ENCODE measurements at places on chromosomes 6 and 20.
A peak's percentile ranks its signal among the peaks of the same experiment; 100 is the strongest.

DNA sequence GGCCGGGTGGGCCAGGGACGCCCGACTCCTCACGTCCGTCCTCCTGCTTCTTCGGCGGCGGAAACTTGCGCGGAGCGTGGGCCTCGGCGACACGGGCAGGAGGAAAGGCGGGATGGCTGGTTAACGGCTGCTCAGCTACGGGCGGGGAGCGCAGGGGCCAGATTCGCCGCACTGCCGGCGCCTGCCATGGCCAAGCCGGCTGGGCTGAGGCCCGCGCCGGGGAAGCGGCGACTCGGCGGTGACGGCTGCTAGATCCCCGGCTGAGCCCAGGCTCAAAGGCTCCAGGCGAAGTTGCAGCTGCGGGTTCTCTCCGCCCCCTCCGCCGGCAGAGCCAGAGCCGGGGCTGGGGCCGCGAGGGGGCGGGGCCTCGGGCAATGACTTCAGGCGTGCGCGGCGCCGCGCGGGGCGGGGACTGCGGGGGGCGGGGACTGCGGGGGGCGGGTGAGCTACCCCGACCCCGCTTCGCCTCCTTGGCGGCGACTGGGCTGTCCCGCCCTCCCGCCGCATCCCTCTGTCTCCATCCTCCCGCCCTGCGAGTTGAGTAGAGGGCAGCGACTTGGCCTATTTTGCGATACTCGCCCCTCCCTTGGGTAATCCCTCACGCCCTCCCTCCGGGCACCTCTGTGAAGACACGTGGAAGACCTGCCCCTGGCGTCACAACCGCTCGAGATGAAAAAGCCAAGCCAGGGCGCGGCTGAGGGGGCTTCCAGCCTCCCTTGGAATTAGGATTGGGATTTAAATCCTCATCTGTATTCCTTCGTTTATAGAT, at the start of gene CEP85L:
Gene CEP85L (minus strand): TSS at position 310 of the 769 bp plus-strand sequence. CDS start 322 bp downstream, outside the sequence.
- peak; percentile 96 for DNase-seq

DNA sequence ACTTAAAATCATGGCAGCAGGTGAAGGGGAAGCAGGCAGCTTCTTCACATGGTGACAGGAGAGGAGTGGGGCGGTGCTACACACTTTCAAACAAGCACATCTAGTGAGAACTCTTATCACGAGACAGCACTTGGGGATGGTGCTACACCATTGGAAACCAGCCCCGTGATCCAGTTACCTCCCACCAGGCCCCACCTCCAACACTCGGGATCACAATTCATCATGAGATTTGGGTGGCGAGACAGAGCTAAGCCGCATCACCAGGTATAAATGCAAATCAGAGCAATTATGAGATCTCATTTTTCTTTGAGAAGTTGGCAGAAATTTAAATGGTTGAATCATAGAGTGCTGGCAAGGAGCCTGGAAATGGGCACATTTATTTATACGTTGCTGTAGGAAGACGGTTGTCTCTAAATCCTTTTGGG, 31.4 kb downstream of the IGF2R start:
- no peak for DNase-seq

DNA sequence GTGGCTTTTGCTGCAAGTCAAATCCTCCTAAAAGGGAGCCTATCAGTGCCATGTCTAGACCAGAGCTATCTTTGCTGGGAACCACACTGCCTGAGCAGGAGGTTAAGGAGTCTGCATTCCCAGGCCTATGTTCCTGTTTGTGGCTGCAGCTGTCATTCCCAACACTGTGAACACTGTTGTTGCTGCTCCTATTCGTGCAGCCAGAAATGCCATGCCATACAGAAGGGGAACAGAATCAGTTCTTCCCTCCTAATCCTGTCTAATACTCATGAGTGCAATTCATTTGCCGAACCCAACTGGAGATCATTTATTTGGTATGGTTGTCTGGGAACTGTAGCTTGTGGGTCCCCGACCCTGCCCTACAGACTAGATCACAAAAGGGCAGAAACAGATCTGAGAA, 406.5 kb upstream of the GJE1 start:
- no peak for DNase-seq

GRCh38 chr6:1524040-1524480, 85.7 kb upstream of the FOXC1 start:
- peak; percentile 91 for DNase-seq

DNA sequence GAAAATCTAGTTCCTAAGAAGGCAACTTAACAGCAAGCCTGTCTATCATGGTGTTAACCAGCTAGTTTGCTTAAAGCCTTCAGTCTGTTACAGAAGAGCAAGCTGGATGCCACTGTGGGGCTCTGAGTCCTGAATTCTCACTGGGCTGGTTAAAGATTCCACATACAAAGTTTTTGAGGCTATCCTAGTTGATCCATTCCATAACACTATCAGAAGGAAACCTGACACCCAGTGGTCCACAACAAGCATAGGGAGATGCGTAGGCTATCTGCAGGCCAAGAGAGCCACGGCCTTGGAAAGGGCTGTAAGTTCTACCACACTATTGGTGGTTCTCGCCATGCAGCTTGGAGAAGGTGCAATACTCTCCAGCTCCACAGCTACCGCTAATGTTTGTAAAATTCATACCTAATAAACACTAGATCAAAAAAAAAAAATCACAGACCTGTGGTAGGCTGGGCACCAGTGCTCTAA, 420 bp upstream of the MCCD1 start:
- DNase-seq, result no peak
